H1 (cell line): ENCODE measurements at places on chromosomes 11 and 22. TPM values are rescaled to one million over a fixed set of nuclear protein-coding genes. Genes with fewer than 3 reads are reported as not detected.

DNA sequence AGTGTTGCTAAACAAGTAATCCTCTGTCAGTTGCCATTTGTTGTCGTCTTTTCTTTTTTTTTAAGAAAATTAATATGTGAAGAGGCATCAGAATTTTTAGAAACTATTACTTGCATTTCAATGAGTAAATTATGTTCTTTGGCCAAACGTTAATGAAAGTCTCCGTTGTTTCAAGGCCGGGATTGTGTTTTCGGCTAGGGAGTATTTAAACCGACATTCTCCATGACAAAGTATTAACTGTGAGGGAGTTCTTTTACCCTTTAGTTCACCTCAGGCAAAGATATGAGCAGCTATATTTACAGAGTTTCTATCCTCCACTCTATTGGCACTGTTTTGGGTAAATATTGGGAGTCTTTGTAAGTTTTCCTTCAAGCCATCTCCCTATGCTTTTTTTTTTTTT lies 668.9 kb downstream of the METTL15 start:
- DNase-seq, result no peak
- no peak overlapping the region for H3K27ac ChIP-seq
- no peak overlapping the region for H3K4me3 ChIP-seq
- H3K36me3 ChIP-seq, result no peaks in the 10 kb centered on the region
- H3K27me3 ChIP-seq, result no peaks in the 10 kb centered on the region

DNA sequence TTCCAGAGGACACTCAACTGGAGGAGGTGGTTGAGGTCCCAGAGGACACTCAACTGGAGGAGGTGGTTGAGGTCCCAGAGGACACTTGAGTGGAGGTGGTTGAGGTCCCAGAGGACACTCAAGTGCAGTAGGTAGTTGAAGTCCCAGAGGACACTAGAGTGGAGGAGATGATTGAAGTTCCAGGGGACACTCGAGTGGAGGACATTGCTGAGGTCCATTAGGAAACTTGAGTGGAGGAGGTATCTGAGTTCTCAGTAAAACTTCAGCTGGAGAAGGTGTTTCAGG lies 39.7 kb downstream of the ZNF195 start:
- no peak overlapping the region for H3K4me3 ChIP-seq
- H3K27ac ChIP-seq, result no peak overlapping the region
- H3K36me3 ChIP-seq, result no peaks in the 10 kb centered on the region
- no peak for DNase-seq
- H3K4me1 ChIP-seq, result no peaks in the 10 kb centered on the region

DNA sequence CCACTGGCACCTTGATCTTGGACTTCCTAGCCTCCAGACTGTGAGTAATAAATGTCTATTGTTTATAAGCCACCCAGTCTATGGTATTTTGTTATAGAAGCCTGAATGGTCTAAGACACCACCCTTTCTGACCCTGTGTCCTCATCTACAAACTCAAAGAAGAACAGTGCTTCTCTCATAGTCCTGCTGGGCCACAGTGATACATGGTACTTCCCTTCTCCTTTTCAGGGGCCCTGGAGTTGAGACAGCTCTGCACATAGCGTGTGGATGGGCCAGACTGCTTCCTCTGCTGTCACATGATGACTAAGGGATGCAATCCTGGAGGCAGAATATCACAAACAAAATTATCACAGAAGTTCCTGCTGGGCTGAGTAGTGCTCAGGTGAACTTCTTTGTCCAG lies 5.0 kb downstream of the KCNJ11 start:
- H3K27me3 ChIP-seq, result no peaks in the 10 kb centered on the region
- H3K27ac ChIP-seq, result no peak overlapping the region
- no peaks in the 10 kb centered on the region for H3K4me1 ChIP-seq
- H3K4me3 ChIP-seq, result no peak overlapping the region

- no peaks in the 10 kb centered on the region for H3K36me3 ChIP-seq
- no peaks in the 10 kb centered on the region for H3K4me1 ChIP-seq
- no peak within 1 kb of the TSS for H3K27ac ChIP-seq
- peaks cover 48% of the 10 kb centered on the region for H3K27me3 ChIP-seq
Observed at GRCh38 chr22:43343262-43343669, at the start of gene SCUBE1. Gene SCUBE1 (minus strand): TSS chr22:43343372. CDS start chr22:43343261, 111 bp downstream.

The SYNGR1 gene
- polyA plus RNA-seq, result 84.7 and 98.9 TPM in 2 replicates

The GDPD4 gene
- not detected in 2 replicates for polyA plus RNA-seq
